ENCODE measurements at places on chromosomes 11 and 22.

DNA sequence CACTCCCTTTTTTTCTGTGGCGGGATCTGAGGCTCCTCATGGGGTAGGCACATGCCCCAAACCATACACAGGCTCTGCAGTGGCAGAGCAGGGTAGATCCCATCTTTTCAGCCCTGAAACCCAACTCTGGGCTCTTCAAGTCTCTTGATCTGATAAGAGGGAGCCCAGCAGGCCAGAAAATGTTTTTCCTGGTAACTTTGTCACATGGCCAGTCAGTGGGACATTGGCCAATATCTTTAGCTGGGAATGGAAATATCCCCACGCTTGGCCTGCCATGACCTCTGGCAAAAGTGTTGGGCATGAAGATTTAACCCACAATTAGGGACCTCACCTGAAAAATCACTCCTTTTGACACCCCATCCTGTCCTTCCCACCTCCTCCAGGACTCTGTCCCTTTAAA lies 8.1 kb downstream of the INPP5J start:
- no peak for DNase-seq

DNA sequence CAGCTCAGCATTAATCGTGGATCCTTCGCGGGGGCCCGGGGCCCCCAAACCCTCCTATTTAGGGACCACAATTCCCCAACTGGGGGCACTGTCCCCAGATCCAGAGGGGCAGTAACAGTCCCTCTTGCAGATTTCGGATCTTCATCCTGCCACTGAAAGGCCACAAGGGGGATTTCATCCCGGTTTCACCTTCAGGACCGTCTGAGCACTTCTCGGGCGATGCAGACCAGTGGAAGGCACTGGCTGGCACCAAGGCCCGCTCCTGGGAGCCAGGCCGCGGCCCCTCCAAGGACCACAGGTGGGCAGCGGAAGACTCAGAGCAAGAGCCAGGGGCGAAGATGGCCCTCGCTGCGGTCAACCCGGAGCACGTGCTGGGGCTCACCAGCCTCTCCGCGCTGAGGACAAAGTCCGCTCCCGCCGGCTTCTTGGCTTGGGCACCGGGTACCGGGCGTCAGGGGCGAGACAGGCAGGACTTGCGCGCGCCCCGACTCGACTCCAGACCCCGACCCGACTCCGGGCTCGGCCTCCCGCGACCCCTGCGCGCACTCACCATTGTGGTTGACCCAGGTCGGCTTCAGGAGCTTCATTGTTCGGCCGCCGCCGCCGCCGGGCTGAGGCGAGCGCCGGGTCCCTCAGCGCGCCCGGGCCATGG lies 517 bp downstream of the HIRA start:
- peak; percentile 35 for DNase-seq

GRCh38 chr22:28716686-28717085 lies 24.9 kb downstream of the CHEK2 start:
- DNase-seq = peak; percentile 18

DNA sequence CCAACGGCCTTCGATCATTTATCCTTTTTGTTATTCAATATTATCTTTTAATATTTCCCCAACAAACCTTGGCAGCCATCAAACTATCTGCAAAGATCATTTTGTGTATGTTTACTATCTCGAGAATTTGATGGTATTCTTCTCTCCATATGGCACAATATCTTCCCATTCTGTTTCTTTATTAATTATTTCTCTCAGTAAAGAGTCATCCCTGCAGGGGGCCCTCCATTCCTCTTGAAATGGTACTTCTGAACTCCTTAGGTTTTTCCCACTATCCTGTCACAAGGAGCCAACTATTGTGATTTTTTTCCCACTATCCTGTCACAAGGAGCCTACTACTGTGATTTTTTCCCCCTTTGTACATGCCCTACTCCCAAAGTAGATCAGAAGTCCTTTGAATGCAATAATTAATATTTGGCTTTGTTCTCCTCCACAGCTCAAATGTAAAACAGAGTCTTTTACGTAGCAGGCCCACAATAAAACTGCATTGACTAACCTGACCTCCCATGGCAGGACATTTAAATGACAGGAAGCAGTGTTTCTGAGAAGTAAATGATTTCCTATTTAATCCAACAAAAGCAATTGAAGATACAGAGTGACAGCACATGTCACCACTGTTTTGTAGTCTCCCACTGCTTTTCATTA lies 43.3 kb downstream of the PDGFD start:
- DNase-seq = no peak

- DNase-seq = no peak
Observed at GRCh38 chr11:2809854-2810253, 75.7 kb downstream of the CDKN1C start.

GRCh38 chr11:57885298-57886050 lies 123.9 kb downstream of the CTNND1 start:
- DNase-seq = no peak
